ENCODE measurements at places on chromosomes 12 and 14.

GRCh38 chr14:89805501-89805900, 149.0 kb downstream of the EFCAB11 start:
- DNase-seq: no peak

- no peak for DNase-seq
Observed at GRCh38 chr12:5318874-5319273, 113.0 kb upstream of the NTF3 start.

DNA sequence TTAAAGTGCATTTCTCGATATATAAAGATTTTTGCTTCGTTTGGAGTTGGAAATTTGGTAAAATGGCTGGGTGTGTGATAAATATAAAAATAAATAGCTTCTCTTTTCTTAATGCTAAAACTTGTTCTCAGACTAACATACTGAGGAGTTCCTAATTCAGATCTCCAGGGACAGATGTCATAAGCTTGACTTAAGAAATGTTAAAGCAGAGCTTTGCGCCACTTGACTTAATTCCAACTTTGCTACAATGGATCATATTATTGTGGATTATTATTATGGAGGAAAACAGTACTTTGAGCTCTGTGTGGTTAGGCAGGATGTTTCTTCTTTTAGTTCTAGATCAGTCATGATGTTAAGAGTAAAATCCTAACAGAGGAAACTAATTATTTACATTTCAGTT, 33.8 kb downstream of the GNG2 start:
- DNase-seq: no peak

- DNase-seq: no peak
Observed at GRCh38 chr12:6373022-6373787, 2.2 kb downstream of the SCNN1A start.

GRCh38 chr12:118052324-118053070, 8.5 kb downstream of the WSB2 start:
- peak; percentile 79 for DNase-seq

GRCh38 chr14:106622200-106622745, 1095.9 kb downstream of the TMEM121 start:
- no peak for DNase-seq

DNA sequence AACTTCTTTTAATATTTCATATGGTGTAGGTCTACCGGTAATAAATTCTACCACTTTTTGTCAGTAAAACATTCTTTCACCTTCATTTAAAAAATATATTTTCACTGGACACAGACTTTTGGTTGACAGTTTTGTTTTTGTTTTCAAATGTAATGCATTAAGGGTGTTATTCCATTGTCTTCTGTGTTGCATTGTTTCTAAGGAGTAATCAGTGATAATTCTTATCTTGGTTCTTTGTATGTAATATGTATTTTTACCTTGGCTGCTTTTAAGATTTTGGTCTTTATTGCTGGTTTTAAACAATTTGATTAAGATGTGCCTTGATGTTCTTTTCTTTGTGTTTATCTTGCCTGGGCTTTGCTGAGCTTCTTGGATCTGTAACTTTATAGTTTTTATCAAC, 4.1 kb downstream of the MAP1LC3B2 start:
- no peak for DNase-seq
